HFF-Myc (cell line): ENCODE measurements at places on chromosomes 11 and 22.

GRCh38 chr11:88151709-88152265, 23.5 kb downstream of the RAB38 start:
- no peak for DNase-seq

- no peak for DNase-seq
Measured at GRCh38 chr22:50293441-50294318, 13.8 kb downstream of the PLXNB2 start.

GRCh38 chr11:42234451-42234951, 775.0 kb upstream of the LRRC4C start:
- DNase-seq = no peak

DNA sequence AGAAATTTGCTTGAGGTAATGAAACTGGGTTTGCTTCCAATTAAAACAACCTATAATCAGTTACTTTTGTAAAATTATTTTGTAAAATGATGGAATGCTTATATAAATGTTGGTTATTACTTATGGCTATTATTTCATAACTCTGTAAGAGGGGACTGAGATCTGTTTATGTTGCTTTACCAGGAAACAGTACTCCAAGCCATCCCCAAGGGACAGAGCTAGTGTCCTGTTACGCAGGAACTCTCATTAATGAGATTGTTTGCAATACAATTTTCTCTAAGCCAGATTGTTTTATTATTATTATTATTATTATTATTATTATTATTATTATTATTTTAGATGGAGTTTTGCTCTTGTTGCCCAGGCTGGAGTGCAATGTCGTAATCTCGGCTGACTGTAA, 2.3 kb upstream of the NOX4 start:
- DNase-seq = no peak

DNA sequence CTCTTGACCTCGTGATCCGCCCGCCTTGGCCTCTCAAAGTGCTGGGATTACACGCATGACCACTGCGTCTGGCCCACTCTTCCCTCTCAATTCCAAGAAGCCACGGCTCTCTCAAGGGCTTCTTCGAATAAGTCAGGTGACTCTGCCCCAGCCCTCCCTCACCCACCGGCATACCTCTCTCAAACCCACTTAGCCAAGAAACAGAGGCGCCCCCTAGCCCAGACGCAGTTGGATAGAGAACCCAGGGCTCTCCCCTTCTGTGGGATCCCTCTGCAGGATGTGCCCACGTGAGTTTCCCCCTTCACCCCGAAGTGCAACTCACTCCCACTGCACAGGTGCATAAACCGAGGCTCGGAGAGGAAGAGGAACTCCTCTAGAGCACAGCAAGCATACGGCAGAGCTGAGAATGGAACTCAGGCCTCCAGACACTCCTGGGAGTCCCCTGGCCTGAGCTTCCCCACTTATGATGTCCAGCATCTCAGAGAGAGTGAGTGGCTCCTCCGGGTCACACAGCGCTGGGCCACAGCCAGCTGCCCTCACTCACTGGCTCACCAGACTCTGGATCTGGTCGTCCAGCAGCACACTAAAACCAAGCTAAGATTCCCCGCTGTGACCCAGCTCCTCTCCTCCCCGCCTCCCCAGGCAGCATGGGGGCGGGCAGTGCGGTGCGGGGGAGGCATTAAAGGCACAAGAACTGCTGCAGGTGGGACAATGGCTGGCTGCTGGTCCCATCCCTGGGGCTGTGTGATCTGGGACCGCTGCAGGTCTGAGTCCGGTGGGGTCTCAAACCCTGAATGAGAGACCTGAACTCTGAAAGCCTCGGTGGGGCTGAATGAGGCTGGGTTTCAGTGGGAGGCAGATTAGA, 16.8 kb upstream of the RGL4 start:
- no peak for DNase-seq

DNA sequence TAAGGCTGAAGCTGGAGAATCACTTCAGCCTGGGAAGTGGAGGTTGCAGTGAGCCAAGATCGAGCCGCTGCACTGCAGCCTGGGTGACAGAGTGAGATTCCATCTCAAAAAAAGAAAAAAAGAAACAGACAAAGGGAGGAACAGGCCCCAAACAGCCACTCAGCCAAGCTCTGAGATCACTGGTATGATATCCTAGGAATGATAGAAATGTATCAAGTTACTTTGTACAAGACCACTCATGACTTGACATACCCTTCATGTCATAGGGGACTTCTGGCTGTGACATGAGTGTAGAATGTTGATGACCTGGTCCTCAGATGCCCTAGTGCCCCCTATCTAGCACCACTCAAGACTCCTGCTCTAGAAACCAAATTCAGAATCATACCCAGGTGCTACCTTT, 216.5 kb downstream of the NAV2 start:
- DNase-seq = no peak

GRCh38 chr11:48083421-48083820, 103.1 kb downstream of the PTPRJ start:
- no peak for DNase-seq

- no peak for DNase-seq
Measured at GRCh38 chr11:122977470-122978298, 4.0 kb downstream of the BSX start.

DNA sequence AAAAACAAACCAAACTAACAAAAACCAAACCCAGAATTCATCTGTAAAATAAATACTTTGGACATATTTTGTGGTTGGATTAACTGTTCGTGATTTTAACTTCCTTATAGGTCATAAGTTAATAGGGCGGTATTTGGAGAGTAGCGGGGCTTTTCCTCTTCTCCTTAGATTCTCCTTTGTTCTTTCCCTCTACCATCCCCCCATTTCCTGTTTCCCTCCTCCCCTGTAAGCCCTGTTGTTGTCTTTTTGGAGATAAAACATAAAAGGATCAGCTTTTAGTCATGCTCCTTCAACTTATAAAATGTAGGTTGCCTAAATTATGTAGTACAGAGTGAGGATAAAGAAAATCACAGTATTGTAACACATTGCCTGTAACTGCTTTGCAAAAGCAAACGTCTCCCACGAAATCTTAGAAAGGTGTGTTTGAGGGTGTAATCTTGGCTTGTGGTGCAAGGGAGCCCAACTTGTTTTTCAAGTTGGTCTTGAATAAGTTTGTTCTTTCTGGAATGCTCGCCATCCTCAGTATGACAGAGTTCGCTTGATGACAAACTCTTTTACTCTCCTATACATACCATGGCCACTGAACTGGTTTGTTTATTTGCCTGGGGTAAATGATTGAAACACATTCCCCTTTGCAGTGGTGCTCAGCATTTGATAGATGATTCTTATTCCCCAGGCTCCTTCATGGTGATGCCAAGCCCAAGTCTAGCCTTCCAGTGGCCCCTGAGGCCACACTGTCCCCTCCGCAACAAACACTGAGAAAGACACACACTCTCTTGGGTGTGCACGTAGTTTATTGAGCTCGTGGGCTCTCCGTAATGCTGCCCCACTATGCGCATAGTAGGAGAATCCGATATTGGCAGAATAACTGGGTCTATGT, 49.4 kb downstream of the TEAD1 start:
- peak; percentile 46 for DNase-seq

DNA sequence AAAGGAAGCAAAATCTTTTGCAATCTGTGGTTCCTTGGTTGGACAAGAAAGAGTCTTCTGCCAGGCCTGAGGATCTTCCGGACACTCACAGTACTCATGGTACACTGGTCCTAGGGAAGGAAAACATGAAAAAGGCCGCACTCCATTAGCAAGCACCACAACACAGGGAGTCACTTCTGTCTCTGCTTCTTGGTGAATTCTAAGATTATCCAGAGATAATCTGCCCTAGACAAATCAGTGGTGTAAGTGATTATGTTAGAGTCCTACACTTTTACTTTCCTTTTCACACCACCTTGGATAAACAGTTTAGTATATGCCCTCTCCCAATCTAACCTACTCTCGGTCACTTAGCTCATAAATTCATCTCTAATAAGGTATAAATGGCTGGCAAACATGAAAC, 11.9 kb downstream of the POGLUT3 start:
- DNase-seq = no peak

DNA sequence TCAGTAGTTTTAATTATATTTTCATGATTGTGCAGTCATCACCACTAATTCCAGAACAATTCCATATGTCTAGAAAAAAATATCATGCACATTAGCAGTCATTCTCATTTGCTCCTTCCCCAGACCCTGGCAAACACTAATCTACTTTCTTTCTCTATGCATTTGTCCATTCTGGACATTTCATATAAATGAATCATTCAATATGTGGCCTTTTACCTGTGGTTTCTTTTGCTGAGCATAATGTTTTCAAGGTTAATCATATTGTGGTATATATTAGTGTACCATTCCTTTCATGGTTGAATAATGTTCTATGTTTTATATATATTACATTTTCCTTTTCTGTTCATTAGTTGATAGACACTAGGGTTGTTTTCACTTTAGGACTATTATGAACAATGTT, 811.1 kb upstream of the RAG2 start:
- DNase-seq = no peak

DNA sequence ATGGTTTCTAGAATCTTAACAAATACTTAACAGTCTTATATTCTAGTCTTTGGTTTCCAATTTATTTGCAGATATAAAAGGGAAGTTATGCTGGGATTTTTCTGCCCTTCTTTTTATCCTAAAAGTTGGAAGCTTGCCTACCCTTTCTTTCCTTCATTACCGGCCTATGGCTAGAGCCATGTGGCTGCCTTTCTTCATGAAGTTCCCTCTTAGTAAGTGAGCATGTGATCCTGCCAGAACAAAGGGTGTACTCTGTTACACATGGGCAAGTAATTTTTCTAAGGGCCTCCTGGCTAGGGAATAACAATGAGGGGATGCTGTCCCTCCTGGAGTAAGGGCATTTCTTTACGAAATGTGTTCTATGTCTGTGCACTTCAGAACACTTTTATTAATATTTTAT, 252.1 kb upstream of the PITPNB start:
- no peak for DNase-seq

GRCh38 chr11:129021295-129021694, 78.6 kb upstream of the TP53AIP1 start:
- DNase-seq = no peak

- no peak for DNase-seq
Measured at GRCh38 chr22:30267382-30268302, 991 bp upstream of the OSM start.

GRCh38 chr22:37368058-37368457, 59.2 kb downstream of the ELFN2 start:
- DNase-seq = no peak

- no peak for DNase-seq
Measured at GRCh38 chr11:70071996-70072395, 6.1 kb upstream of the ANO1 start.

DNA sequence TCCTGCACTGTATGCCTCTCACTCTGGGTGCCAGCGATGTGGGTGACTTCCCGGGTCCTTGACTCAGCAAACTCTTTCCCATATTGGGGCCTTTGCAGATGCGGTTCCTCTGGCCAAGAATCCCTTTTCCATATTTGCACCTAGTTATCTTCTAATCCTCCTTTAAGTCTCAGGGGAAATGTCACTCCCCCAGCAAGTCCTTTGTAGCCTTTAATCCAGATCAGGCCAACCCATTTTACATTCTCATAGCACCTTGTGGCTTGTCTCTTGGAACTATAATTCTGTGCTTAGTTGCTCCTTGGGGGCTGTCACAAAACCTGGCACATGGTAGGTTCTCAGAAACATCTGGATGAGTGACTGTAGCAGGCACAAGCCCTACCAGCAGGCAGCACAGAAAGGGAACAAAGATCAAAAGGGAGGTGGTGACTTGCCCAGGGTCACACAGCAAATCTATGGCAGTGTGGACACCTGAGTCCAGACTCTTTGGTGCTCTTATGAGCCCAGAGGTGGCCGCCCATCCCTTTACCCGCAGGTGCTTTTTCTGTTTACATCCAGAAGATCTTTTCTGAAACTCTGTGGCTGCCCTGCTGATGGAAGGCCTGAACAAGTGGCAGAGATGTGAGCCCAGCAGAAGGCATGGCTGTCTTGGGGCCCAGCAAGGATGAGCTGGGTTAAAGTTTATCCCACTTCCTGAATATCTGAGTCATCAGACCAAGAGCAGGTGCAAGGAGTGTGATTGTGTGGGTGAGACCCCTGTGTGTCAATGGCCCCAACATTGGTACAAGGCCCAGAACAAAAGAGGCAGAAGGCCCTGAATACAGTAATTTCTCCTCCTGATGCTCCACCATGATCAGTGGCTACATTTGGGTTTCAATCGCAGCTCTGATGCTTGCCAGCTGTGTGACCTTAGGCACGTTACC, 78.6 kb upstream of the GRK3 start:
- DNase-seq = no peak

GRCh38 chr11:124937336-124937935, 1.6 kb upstream of the HEPACAM start:
- DNase-seq = no peak

DNA sequence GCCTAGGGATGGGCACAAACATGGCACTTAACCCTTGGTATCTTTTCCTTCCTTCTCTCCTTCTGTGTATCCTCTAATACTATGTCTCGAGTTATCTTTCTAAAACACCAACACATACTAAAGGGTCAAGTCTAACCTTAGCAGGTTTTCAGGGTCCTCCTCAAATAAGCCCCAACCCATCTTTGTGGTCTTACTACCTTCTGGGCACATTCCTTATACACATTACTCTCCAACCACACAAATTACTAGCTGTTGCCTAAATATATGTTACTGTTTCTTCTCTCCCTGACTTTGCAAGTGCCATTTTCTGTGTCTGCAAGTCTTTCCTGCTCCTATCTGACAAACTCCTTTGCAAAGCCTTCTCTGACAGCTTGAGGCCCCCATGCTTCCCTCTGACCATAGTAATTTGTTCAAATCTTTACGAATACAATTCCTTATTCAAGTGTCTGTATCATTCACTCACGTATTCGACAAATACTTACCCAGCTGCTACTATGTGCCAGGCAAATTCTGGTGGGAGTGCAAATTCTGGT, 15.8 kb upstream of the NUP160 start:
- no peak for DNase-seq

GRCh38 chr11:83392556-83392955, 106.4 kb upstream of the CCDC90B start:
- no peak for DNase-seq

GRCh38 chr11:79068356-79068755, 372.5 kb downstream of the TENM4 start:
- no peak for DNase-seq

DNA sequence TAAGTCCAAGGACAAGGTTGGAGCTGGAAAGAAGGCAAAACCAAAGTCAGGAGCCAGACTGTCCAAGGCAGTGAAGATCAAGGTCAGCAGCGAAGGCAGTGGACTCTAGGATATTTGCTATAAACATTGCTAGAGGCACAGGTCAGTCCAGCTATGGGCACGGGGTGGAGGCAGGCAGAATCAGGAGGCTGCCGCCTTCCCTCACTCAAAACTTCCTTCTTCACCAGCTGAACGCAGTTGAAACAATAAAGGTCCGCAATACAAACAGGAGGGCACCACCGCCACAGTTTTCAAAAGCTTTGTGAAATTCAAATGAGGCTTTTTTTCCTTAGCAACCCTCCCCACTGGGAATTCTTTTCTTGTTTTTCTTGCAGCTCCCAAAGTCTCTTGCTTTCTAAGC, 372.4 kb downstream of the NXPE2 start:
- no peak for DNase-seq

GRCh38 chr11:33734441-33735270, 1.6 kb downstream of the CD59 start:
- DNase-seq = no peak

- no peak for DNase-seq
Measured at GRCh38 chr11:67054836-67055523, 1.7 kb upstream of the RHOD start.
